Suppressor macrophage (primary cell): ENCODE measurements at places on chromosomes 7 and 10.

DNA sequence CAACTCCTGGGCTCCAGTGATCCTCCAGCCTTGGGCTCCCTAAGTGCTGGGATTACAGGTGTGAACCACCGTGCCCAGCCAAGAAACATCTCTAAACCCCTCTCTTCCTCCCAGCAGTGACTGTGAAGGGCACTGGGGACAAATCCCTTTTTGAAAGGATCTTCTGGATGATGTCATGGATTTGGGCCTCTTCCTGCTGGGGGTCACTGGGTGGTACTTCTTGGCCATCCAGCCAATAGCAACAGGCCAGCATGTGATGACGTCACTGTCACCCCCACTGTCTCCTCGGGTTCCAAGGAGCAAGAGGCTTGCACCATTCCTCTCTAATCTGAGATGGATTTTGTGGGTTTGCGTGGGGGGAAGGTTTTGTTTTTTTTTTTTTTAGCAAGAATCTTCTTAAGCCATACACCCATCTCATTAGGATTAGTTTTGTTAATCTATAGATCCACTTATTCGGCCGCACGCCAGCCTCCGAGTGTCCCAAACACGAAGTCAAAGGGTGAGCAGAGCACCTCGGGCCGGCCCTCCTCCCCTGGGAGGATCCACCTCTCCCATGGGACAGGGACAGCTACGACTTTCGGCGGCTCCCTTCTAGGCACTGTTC is 29.4 kb upstream of the TNRC18 start:
- peak; percentile 62 for DNase-seq

- DNase-seq = no peak
These were observed 8.0 kb downstream of the GET4 start for GRCh38 chr7:884191-885003.

DNA sequence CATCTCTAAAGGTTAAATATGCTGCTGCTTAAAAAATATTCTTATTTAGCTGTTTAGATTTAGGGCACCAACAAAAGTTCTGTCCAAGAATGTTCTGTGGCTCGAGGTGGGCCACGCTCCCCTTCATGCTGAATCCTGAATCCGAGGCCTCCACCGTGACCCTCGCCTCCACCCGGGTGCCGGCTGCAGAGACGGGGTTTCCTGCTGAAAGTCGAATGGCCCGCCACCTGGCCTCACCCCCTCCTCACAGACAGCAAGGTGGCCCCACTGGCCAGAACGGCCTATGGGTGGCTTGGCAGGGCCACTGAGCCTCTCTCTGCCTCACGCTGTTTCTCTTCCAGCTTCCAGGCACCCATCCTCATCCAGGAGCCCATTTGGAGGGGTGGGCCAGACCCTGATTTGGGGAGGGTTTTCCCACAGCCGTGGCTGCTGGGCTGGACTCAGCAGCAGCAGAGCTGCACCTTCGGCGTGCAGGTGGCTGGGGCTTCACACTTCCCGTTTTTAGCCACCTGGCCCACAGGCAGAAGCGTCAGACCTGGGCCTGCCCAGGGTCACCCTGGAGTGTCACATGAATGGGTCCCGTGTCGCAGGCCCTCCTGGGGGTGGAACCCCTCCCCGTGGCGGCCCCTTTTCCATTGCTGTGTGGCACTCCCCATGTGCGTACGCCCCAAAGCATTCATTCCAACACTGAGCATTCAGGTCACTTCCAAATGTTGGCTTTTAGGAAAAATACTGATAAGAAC is 26.3 kb upstream of the ADGRA1 start:
- no peak for DNase-seq

DNA sequence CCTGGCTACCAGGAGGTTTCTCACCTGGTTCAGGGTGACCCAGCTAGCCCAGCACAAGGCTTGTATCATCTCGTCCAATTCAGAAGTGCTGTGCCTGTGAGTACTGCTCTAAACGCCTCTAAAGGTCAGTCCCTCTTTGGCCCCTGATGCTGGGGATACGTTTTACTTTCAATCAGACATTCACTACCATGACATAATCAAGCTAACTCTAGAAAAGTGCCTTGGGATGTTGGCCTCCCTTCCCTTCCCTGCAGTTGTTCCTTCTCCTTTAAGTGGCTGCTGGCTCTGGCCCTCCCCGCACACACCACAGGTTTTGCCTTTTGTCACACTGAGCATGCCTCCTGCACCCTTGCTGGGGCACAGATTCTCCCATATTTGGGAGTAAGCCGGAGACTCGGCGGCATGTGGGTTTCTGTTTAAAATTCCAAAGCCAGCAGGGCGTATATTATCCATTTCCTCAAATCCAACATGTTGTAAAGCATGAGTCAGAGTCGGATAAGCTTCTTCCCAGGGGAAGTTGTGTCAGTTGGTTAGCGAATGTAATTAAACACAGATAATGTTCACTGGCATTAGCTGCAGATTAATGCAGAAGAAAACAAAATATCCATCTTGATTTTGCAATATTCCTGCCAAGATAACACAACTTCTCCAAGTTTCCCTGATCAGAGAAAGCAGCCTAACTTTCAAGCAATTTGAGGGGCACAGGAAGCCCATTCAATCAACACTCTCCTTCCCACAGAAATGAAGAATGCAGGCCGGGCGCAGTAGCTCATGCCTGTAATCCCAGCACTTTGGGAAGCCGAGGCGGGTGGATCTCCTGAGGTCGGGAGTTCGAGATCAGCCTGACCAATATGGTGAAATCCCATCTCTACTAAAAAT is 31.8 kb upstream of the VCL start:
- DNase-seq = peak; percentile 74

DNA sequence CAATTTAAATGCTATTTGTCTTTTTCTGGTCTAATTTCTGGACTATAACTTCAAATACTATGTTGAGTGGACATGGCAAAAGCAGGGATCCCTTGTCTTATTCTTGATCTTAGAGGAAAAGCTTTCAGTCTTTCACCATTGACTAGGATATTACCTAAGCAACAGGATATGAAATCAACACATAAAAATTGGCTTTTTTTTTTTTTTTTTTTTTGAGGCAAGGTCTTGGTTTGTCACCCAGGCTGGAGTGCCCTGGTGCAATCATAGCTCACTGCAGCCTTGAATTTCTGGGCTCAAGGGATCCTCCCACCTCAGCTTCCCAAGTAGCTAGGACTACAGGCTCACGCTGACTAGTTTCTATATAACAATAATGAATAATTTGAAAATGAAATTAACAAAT is 90.8 kb downstream of the JMJD1C start:
- no peak for DNase-seq

- no peak for DNase-seq
These were observed 133.8 kb upstream of the UNC5B start for GRCh38 chr10:71078454-71079145.

DNA sequence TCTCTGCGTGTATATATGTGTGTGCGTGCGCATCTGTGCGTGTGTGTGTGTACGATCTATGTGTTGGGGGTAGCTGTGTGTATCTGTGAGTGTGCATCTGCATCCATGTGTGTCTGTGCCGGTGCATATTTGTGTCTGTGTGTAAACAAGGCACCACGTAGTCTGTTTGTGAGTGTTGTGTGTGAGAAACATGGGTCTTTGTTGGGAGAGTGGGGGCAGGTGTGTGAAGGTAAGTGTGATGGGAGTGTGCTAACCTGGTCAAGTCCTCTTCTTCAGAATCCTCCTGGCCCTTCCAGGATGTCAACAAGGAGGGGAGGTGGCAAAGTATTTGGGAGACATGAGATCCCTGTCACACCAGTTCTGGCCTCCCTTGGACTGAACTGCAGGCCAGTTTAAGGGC is 87.2 kb downstream of the HIF1AN start:
- DNase-seq = no peak

DNA sequence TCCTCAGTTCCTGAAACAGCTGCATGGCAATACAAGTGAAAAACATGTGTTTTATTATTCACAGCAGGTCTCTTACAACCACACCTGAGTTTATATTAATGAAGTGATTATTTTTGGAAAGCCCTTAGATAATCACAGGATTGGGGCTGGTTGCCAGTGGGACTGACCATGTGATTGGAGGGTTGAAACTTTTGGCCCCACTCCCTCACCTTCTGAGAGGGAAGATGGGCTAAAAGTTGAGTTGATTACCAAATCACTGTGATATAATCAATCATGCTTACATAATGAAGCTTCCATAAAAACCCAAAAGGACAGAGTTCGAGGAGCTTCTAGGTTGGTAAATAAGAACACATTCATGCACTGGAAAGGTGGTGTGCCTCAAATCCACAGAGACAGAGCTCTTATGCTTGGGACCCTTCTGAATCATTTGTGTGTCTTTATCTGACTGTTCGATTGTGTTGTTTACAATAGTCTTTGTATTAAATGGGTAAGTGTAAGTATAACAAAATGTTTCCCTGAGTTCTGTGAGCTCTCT is 393.9 kb downstream of the RPS24 start:
- DNase-seq = no peak

- DNase-seq = peak; percentile 53
These were observed 32.6 kb downstream of the LRRC4 start for GRCh38 chr7:127998671-127999070.

DNA sequence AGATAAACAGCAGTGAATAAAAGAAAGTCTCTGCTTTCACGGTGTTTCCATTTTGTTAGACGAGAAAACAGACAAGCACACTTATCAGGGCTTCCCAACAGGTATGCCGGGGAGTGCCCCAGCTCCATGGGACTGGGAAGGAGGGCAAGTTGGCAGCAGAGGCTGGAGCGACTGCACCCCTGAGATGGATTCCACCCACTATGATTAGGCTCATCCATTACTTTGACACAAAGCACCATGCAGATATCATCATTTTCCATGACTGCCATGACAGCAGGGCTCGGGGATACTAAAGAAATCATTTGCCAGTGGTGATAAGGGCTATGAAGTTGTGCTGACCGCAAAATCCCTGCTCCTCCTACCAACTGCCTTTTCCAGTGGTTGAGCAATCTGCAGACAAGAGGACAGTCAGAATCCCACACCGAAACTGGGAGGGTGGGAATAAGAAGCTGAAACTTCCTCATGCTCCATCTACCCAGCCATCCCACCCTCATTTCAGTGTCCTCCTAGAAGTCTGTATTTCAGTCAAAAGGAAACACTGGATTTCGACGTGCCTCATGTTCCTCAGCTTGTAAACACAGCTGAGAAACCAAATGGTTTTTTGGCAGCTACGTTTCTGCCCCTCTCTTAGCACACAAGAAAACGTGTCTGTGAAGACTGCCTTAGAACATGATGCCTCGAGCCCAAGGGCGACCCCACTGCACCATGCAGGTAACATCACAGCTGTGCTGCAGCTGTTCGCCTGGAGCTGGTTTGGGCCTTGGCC is 15.5 kb downstream of the CREB3L2 start:
- DNase-seq = no peak

DNA sequence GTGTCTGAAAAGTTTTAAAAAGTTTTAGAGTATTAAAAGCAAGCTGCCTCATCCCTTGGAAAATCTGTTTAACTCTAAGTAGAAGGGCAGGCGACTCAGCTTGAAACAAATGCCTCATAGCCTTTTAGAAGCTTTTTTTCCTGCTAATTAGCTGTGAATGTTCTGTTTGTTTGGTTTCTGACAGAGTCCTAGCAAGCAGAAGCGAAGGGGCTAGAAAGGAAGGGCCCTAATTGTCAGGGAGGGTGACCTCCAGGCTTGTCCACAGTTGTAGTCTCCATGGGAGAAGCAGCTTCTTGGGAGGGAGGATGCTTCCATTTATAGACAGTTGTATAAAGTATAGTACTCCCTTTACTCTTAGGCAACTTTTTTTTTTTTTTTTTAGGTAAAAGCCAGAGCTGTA is 90.9 kb downstream of the DNAJC1 start:
- no peak for DNase-seq

DNA sequence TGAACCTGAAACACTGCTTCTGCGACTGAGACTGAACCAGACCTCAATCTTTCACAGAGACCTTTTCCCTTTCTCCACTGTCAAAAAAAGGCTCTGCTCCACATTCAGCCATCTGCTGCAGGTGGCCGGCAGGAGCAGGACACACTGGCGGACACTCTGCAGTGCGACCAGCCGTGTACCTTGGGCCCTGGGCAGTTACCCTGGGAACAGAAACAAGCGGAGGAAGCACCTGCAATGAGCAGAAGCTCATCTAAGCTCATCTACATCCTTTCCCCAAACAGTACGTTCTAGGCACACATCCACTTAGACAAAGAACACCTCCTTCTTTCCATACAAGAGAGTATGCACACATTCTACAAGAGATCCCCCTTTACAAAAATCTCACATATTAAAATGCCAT is 22.8 kb downstream of the VOPP1 start:
- no peak for DNase-seq

DNA sequence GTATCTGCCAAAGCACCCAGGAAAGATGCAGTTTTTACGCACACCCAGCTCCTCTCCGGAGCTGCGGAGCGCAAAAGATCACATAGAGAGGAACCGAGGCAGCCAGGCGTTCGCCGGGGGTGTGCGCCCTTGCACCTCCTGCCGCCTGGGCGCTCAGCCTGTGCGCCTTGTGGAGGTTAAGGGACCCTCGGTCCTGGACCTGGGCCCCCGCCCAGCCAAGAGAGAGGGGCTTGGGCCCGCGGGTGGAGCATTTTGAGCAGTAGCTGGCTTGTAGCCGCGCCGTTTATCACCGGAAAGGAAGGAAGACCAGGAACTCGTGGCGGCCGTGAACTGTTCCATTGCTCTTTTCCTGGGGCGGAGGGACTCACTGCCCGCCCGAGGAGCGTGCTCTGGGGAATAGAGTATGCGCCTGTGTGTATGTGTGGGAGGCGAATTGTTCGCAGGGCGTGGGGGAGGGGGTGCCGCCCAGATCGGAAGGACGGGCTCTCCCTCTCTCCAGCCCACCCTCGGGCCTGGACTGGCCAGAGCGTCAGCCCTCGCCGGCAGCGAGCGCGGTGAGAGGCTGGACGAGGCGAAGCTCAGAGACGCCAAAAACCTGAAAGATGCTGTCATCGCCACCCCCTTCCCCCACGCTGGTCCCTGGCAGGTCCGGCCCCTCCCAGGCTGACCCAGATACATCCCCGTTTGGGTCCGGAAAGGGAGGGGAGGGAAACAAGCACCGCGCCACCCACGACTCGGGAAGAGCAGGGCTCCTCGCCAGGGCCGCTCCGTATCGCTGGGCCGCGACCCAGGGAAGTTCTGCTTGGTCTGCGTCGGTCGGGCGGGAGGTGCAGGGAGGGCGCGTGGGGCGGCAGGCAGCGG is 1.2 kb upstream of the WNT2 start:
- no peak for DNase-seq

- no peak for DNase-seq
These were observed 420.8 kb upstream of the AUTS2 start for GRCh38 chr7:69177461-69177861.

DNA sequence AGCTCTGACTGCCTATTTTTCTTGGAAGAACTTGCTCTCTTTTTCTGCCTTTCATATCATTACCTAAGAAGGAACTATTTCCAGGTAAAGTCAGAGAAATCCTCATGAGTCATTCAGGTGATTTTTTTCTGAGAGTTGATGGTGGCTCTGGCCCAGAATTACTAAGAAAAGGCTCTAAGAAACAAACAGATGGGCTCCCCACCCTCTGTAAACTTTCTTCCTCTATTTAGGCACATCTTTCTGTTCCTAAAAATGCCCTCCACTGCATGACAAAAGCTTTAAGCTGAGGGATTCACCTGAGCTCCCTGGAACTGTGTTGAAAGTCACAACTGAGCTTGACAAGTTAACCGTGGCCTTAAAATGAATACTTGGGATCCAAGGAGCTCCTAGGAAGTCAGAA is 1.6 kb downstream of the OLAH start:
- DNase-seq = no peak
